NB4 (cell line): ENCODE measurements at places on chromosomes 12 and 14.
A peak's percentile ranks its signal among the peaks of the same experiment; 100 is the strongest.

DNA sequence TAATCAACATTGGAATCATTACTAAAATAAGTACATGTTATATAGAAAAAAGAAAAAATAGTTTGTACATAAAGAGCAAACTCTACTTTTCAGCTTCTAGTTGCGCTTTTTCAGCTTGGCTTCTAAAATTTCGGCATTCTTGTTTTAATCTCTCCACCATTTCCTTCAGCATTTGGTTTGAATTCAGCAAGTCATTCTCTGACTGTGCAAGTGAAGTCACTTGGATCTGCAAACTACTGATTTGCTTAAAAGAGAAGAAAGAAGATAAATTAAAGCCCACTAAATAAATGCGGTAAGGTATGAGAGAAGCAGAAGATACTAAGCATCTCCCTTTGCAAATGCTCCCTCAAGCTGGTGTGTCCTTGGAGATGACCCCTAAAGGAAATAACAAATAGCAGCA lies 126.3 kb downstream of the CEP83 start:
- DNase-seq, result no peak

DNA sequence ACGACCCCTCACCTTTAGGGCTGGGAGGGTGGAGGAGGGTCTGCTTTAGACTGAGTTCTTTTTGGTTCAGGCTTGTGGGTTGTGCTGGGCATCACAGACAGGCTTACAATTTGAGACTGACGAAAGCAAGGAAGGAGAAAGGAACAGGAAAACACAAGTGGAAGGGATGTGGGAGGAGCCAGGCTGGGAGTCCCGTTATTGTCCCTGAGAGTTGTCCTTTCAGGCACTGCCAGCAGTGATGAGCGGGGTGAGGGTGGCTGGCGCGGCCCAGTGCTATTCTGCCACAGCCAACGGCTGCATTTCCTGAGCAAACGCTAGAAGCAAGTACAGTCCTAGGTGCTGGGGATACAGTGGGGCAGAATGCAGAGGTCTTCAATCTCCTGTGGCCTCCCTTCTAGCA lies 29.2 kb upstream of the TSPAN9 start:
- DNase-seq, result no peak

DNA sequence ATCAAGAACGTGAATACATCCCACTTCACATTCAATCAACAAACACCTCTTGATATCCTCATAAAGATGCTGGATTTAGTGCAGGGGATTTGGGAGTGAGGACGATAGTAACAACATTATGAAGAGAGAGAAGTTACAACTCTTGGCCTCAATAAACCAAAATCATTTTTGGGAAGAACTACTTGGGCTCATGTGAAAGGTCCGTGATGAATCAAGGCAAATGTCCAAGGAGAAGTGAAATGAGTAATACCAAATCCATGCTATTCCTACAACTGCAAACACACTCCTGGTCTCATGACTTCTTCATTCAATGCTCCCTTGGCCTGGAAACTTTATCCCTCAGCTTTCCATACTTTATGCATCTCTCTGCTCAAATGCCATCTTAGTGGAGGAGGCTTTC lies 162.0 kb upstream of the LMNTD1 start:
- no peak for DNase-seq

DNA sequence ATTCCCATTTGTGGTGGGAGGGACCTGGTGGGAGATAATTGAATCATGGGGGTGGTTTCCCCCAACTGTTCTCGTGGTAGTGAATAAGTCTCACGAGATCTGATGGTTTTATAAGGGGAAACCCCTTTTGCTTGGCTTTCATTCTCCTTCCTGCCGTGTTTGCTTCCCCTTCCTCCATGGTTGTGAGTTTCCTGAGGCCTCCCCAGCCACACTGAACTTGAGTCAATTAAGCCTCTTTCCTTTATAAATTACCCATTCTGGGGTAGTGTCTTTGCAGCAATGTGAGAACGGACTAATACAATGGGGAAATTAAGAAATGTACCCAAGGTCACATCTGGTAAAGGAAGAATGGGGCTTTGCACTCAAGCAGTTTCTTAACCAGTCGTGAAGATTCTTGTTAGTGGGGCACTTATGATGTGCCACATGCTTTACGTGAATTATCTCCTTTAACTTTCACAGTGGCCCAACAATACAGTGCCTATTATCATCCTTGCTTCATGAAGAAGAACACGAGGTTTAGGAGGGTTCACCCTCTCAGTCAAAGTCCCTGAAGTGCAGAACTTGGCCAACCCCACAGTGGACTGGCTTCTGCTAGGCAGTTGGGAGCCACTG lies 234.3 kb downstream of the EFCAB11 start:
- DNase-seq, result peak; percentile 17
